ENCODE measurements at places on chromosomes 16 and 17.

DNA sequence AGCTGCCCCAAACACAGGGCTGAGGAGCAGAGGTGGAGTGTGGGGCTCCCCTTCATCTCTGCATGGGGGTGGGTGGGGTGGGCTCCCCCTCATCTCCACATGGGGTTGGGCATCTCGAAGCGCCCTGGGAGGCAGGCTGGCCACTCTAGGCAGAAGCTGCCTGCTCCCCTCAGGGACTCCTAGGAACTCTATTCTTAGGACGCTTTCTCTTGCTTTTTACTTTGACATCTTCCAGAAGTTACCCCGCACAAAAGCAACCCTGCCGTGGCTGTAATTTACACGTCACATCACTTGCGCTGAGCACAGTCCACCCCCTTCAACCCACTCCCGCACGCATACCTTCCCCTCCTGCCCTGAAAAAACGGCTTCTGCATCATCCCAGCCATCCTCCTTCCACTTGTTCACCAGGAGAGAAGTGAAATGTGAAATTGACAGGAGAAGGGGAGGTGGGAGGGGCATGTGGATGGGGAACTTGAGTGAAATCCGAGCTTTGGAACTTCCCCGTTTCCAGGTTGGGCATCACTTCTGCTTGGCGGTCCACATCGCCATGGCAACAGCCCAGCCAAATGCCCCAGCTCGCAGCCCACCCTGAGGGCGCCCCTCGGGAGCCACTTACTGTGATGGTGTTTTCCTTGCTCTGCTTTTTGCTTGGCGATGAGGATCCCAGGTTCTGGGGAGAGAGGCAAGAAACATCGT lies 53.7 kb upstream of the RCVRN start:
- no peak for DNase-seq

- peak; percentile 4 for DNase-seq
These were observed 601 bp downstream of the PHKB start for GRCh38 chr16:47461598-47462266.

GRCh38 chr17:48515925-48516900 lies 14.6 kb downstream of the HOXB1 start:
- DNase-seq: no peak

GRCh38 chr16:15915555-15916081 lies 27.2 kb upstream of the CEP20 start:
- no peak for DNase-seq

- no peak for DNase-seq
These were observed 13.6 kb upstream of the CAPN15 start for GRCh38 chr16:513950-514349.

DNA sequence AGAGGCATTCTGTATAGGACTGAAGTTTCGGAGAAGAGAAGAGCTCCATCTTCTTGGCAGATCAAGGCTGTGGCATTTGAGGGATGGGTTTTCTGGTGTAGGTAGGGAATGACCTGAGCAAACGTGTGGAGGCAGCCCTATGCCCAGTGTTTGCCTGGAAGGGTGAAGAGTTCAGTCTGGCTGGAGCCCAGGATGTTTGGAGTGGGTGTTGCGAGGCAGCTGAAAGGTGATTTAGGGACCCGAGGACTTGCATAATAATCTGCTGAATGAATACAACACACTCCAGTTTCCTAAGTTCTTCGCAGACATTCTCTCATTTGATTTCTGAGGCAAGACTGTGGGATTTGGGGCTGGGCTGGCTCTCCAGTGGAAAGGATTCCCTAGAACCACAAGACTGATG lies 186.2 kb downstream of the CYLD start:
- DNase-seq: no peak

- no peak for DNase-seq
These were observed 23.8 kb downstream of the ARHGAP17 start for GRCh38 chr16:24991349-24991748.

- no peak for DNase-seq
These were observed 5.6 kb upstream of the CD300LB start for GRCh38 chr17:74536890-74537289.

- DNase-seq: no peak
These were observed 92.2 kb upstream of the CPHXL start for GRCh38 chr16:75818491-75818890.

DNA sequence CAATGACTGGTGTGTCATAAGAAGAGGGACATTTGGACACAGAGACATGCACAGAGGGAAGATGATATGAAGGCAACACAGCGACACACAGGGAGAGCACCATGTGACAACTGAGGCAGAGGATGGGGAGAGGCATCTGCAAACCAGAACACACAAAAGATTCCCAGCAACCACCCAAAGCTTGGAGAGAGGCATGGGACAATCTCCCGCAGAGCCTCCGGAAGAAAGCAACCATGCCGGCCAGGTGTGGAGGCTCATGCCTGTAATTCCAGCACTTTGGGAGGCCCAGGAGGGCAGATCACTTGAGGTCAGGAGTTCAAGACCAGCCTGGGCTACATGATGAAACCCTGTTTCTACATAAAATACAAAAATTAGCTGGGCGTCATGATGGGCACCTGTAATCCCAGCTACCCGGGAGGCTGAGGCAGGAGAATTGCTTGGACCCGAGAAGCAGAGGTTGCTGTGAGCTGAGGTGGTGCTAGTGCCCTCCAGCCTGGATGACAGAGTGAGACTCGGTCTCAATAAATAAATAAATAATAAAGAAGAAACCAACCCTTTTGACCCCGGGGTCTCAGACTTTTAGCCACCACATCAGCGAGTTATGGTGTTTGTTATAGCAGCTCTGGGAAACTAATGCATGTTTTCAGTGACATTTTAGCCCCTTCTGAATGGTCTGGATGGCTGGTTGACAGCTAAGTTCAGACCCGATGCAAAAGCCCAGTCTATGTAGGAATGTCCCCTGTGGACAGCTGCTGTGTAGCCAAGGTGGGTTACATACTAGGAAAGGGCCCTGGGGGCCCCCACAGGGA lies 13.8 kb upstream of the PLCG2 start:
- no peak for DNase-seq

DNA sequence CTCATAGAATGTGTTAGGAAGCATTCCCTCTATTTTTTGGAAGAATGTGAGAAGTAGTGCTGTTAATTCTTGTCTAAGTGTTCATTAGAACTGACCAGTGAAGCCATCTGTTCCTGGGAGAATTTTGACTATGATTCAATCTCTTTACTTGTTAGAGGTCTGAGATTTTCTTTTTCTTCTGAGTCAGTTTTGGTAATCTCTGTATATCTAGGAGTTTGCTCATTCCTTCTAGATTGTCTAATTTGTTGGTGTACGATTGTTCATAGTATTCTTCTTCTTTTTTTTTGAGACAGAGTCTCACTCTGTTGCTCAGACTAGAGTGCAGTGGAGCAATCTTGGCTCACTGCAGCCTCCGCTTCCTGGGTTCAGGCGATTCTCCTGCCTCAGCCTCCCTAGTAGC lies 20.4 kb downstream of the NFATC3 start:
- no peak for DNase-seq

DNA sequence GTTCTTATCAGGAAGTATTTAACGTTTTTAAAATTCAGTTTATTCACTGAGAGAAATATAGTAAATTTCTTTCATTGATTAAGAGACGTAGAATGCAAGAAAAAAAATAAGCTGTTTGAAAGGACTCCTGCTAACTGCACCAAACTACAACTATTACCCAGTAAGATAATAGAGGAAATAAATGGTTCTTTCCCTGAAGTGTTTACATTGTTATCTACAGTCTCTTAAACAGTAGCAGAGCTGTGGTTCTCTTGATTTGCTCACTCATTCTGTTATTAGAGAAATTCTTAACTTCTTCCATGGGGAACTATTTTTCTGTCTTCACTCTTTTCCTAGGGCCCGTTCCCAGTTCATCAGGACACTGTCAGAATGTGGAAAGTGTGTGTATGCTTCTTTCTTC lies 973.0 kb downstream of the KCNJ2 start:
- DNase-seq: no peak

DNA sequence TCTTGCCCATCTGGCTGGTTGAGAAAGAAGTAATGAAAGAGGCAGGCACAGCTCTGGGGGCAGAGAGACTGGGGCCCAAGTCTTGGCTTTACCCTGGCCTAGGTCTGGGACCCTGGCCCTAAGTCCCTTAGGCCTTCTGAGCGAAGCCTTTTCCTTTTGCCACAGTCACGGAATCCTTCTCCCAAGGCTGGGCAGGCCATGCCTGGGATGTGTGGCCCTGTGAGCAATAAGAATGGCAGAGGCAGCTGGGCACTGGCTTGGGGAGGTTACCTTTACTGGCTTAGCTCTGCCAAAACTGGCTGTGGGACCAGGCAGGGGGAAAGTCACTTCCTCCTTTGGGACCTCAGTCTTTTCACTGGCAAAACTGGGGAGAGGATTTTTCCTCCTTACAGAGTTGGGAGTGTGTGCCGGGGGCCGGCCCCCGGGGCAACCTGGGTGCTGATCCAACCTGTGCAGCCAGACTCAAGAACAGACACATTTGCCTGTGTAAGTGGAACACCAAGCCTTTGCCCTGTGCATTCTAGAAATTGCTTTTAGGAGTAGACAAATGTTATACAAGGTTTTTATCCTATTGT lies 12.9 kb downstream of the FOXF1 start:
- no peak for DNase-seq

DNA sequence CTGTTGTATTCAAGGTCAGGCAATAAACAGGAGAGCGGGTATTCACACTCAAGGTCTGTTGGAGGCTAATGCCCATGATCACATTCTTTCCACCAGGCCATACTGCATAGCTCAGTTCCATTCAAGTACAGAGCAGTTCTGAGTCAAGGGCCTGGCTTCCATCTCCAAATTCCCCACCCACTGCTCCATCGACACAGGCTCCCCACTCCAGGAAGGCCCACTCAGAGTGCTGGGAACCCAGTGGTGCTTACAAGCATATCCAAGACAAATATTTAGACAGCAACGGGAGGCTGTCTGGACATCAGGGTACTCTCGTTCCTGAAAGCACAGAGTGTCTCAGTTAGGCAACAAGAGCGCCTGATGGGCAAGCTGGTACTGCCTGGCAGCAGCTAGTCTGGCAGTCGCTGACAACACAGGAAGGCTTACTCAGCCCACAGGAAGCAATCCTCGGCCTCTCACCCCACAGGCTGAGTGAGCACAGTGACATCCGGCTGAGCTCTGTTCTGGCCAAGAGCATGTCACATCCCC lies 40.9 kb downstream of the RFFL start:
- DNase-seq: peak; percentile 11

GRCh38 chr17:41680426-41681040 lies 8.2 kb upstream of the EIF1 start:
- DNase-seq: no peak

GRCh38 chr17:57114085-57114673 lies 29.1 kb downstream of the AKAP1 start:
- no peak for DNase-seq

- no peak for DNase-seq
These were observed 80.4 kb upstream of the ERCC4 start for GRCh38 chr16:13839577-13839976.

DNA sequence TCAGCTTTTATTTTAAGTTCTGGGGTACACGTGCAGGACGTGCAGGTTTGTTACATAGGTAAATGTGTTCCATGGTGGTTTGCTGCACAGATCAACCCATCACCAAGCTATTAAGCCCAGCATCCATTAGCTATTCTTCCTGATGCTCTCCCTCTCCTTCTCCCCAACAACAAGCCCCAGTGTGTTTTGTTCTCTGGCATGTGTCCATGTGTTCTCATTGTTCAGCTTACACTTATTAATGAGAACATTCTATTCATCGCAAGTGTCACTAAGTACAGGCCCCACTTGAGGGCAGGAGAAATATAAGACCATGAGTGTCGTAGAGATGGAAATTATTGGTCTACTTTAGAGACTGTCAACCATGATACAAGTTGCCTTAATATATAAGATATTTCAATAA lies 615.1 kb downstream of the CDH8 start:
- DNase-seq: no peak

- no peak for DNase-seq
These were observed 12.6 kb upstream of the BCAR1 start for GRCh38 chr16:75263963-75264445.

DNA sequence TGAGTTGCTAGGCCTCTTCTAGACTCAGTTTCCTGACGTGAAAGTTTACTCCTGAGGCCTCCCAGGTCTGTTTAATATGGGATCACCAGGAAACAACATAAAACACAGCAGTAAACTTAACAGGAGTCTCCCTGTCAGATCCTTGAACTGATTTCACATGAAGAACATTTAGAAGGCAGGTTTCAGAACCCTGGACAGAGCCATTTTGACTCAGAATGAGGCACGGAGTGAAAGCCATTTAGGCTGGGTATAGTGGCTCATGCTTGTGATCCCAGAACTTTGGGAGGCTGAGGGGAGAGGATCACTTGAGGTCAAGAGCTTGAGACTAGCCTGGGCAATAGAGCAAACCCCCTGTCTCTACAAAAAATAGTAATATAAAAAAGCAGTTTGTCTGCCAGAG lies 289.1 kb downstream of the CA10 start:
- no peak for DNase-seq
